GM12892 (cell line): ENCODE measurements at places on chromosomes 5 and 9.

DNA sequence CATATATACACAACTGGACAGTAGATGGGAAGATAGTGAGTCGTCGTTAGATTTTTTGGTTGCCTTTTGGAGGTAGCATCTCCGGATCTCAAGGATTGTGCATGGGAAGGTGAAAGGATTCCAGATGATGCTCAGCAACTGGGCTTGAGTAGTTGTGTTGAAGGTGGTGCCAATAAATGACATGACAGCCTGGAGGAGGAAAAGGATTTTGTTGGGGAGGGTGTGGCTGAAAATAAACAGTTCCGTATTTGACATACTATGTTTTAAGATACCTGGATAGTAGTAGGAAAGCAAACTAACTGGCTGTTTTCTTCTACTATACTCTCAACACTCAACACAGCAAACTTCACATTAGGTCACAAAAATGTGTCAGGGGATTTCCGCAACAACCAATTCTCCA is 62.4 kb downstream of the SREK1 start:
- no peak for DNase-seq

- DNase-seq: no peak
These were observed 105.7 kb downstream of the UGCG start for GRCh38 chr9:112002131-112002846.

- DNase-seq: no peak
These were observed 110.7 kb downstream of the CCDC192 start for GRCh38 chr5:127813633-127814587.

DNA sequence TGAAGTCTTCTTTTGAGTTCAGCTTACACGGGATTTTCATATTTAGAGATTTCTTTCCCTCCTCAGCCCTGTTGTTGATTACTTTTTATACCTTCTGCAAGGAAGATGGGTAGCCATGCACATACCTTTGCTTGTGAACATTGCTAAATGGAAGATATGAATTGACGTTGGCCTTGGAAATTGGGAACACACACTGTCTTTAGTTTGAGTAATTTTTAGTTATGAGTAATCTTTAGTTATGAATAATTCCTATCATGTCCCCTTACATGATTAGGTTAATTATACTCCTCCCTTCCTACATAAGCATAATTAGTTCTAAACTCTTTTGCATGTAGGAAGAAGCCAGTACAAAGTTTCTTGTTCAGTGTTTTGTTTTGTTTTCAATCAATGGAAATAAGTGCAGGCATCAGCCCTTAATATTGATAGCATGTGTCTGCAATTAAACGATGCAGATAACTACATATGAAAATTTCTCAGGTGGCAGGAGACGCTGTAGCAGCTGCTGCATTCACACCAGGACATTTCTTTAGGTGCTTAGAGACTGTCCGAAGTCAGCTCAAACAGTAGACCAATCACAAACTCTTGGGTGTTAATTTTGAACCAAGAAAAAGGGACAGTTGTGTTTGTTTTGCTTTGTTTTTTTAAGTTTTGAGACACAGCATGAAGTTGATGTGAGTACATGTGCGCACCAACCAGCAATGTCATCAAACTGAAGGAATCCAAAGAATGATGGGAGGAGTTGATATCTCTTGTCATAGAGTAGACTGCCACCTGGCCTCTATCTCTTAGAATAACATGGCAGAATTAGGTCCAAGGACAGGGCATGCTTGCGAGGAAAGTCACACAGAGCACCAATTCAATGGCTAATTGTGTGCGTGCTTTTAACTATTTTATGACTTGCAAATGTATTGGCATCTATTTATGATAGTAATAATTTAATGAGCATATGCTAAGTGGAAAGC is 51.4 kb downstream of the SMARCA2 start:
- no peak for DNase-seq

GRCh38 chr9:6045364-6045763 is 29.9 kb upstream of the RANBP6 start:
- no peak for DNase-seq

DNA sequence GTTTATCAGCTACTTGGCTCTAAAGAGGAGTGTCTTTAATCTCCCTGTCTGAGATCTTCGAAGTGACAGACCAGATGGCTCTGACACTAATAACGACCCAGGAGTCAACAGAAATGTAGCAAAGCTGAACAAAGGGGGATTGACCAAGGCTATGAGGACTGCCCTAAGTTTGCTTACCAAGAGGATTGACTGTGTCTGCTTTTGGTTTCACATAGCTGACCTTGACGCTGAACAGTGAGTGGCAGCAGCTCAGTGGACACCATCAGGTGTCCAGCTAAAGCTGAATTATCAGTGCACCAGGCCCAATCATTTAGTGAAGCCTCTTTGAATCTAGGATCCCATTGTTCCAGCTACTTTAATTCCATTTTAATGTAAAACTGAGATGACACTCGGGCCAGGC is 262.6 kb downstream of the COX7C start:
- DNase-seq: no peak

- DNase-seq: no peak
These were observed 183.2 kb upstream of the PDE4D start for GRCh38 chr5:60076746-60077145.

GRCh38 chr5:134957920-134958608 is 9.6 kb upstream of the CATSPER3 start:
- no peak for DNase-seq

- no peak for DNase-seq
These were observed 131.8 kb upstream of the GABRP start for GRCh38 chr5:170651604-170652277.

DNA sequence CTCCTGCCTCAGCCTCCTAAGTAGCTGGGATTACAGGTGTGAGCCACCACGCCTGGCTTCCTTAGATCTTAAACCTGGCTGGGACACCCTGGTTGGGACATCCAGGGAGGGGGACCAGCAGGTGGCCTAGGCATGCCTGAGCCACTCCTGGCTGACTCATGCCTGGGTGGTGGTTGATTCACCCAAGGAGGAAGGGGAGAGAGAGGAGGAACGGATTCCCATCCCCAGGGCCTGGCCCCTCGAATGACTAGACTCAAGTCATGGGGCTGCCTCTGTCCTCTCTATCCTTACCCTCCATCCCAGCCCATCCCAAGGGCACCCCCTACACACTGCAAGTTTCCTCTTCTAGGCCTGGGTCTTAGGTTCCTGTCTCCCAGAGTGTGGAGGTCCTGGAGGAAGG is 12.7 kb downstream of the EEIG1 start:
- DNase-seq: no peak

DNA sequence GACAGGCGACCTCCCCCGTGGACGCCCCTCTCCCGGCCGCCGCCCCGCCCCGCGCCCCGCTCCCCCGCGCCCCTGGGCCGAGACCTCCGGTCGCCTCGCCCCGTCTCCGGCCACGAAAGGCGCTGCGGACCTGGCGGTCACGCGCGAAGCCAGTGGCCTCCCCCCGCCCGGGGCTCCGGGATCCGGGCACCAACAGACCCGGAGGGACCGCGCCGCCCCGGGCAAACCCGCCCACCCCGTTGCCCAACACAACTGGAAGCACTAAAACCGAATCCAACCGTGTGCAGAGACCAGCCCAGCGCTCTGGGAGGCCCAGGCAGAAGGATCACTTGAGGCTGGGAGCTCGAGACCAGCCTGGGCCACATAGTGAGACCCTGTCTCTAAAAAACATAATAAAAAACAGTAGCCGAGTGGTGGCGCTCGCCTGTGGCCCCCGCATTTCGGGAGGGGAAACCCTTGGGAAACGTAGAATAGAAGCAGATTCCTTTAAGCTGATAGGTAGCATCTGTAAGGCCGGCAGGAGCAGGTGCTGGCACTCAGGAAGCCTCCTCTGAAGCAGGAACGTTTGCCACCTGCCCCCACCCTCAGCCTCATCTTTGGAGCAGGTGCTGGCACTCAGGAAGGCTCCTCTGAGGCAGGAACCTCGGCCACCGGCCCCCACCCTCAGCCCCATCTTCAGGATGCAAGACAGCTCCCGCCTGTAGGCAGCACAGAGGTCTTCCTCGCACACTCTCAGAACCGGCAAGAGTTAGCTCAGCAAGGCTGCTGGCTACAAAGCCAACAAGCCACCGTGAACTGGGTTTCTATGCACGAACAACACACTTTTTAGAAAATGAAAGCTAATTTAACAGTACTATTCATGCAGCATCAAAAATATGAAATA is 4.6 kb upstream of the SLC9A3 start:
- DNase-seq: no peak

DNA sequence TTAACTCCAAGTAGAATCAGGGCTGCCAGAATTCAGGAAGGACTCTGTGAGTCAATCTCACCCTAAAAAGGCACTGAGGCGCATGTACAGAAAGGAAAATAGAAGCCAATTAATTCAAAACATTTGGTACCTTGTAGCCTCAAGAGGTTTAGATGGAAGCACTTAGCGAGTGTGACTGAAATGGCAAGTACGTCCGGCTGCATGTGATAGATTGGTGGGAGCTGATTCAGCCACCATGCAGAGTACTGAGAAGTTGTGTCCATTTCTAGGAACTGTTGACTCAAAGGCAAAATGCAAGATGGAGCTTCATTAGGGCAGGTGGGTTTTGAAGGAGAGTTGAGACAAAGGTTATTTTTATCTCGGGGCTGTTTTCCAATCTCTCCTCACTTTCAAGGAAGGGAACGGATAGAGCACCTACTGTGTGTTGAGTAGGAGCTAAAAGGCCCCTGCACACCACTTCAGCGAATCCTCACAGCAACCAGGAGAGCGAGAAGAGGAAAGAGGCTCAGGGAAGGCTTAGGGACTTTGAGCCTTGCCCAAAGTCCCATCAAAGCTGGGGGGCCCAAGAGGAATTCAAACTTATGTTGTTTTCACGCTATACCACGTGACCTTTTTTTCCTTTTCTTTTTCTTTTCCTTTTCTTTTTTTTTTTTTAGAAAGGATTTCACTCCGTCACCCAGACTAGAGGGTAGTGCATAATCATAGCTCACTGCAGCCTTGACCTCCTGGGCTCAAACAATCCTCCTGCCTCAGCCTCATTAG is 34.6 kb upstream of the CPEB4 start:
- DNase-seq: no peak
